ENCODE measurements at places on chromosomes 4 and X.

GRCh38 chrX:96372313-96373046 lies 312.2 kb upstream of the DIAPH2 start:
- peak; percentile 41 for DNase-seq

DNA sequence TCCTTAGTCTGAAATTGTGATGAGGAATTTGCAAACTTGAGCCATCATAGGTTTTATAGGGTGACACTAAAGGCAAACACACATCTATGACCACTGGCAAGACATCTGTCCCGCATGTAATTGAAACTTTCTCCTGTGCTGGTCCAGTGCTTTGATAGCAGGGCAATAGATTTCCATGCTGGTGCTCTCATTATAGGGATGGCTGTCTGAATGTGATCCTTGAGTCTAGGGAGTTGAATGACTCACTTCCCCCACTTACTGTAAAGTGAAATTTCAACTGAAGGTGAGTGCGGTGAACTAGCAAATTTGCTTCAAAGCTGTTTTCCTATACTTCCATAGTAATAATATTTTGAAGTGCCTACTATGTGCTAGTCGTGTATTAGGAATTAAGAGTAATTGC lies 1630.0 kb downstream of the STIM2 start:
- no peak for DNase-seq

GRCh38 chr4:80781431-80781830 lies 249.1 kb upstream of the BMP3 start:
- DNase-seq = no peak

GRCh38 chr4:23932186-23932585 lies 42.3 kb upstream of the PPARGC1A start:
- DNase-seq = no peak

GRCh38 chrX:56762220-56762619 lies 33.2 kb downstream of the NBDY start:
- no peak for DNase-seq

- DNase-seq = peak; percentile 91
Measured at GRCh38 chr4:110622841-110623717, at the start of gene PITX2. Gene PITX2, minus strand, starts transcription at chr4:110623077. Its CDS starts 617 bp downstream, at chr4:110622460.

DNA sequence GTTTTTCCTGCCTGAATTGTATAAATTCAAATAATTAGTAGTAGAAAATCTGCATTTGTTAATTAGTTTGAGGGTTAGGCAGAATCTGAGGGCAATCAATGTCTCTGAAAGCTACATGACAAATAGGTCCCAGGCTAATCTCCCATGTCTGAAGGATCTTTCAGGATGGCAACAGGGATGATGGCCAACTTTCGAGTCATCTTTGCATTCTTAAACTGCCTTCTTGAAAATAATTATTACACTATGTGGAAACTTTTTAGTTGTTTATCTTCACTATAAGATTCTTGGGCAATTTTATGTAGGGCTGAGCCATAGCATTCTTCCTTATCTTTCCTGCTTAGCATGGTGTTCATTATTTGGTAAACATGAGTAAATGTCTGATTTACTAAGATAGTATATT lies 490.3 kb upstream of the EPHA5 start:
- peak; percentile 16 for DNase-seq

DNA sequence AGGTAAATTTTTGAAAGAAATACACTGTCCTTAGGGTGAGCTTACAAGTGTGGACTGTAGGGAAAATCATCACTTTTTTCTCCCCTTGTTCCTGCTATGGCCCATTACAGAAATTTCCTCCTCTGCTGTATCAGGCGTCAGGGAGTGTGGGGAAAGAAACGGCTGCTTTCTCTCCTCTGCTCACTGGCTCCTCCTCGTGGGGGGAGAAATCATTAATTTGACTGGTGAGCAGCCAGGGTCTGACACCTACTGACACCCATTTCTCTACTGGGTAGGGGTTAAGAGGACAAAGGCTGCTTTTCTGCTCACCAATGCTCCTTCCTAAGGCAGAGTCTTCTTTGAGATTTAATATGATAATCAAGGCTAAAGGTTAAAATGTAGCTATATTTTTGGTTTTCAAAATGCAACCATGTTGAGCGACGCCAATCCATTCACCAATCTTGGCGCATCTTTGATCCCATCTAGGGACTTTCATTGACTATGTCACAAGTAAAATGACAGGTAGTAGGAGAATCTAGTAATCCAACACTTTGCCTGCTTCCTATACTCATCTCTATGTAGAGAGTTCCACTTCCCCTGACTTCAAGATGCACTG lies 25.1 kb downstream of the SETD7 start:
- DNase-seq = no peak

DNA sequence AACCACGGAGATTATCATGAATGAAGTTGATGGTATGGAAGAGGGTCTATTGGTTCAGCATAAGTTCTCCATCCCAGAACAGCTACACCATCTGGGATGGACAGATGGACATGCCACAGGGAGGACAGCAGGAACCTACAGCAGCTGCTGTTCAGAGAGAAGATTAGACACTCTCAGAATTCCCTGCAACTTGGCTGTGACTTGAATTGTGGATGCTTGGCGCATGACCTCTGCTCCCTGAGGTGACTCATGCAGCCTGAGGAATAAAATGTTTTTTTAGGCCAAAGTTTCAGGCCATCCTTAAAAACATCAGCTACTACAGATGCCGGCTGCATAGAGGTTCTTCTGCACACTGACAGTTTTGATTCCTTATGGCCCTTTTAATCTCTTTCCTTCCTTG lies 97.3 kb downstream of the RS1 start:
- peak; percentile 56 for DNase-seq

DNA sequence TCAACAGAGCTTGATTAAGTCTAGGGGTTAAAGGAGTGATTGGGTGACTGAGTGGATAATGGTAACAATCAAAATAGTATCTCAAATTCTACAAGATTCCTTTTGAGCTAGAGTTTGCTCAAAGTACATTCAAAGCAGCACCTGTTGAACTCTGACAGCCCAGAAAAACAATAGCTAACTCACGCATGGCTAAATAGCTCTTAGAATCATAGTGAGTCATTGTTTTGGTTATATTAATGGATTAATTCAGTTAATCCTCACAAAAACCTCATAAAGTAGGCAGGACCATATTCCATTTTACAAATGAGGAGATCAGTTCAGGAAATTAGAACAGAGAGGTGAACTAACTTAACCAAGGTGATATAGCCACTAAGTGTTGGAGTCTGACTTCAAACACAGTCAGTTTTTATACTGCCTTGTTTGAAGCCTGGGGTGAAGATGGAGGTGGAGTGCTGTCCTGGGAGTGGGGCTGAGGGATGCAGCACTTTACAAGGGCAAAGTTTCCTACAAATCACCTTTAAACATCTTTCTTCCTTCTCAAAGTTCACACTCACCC lies 35.9 kb upstream of the PPM1K start:
- no peak for DNase-seq

- DNase-seq = no peak
Measured at GRCh38 chr4:336099-336892, 1.3 kb upstream of the ZNF141 start.

- DNase-seq = no peak
Measured at GRCh38 chrX:124030520-124030919, 69.0 kb downstream of the STAG2 start.

DNA sequence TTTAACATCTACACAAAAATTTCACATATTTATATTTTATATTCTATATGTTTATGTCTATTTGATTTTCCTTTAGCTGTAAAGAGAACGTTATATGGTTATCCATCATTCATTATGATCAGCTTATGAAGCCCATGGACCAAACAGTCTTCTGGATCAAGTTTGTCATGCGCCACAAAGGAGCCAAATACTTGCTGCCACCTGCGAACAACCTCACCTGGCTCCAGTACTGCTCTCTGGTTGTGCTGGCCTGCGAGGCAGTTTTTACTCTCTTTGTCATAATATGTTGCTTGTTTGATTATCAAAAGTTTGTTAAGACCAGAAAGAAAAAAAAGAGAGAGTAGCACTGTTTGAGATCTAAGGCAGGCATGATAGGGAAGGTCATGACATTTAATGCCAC lies 38.2 kb downstream of the UGT2B7 start:
- DNase-seq = no peak

DNA sequence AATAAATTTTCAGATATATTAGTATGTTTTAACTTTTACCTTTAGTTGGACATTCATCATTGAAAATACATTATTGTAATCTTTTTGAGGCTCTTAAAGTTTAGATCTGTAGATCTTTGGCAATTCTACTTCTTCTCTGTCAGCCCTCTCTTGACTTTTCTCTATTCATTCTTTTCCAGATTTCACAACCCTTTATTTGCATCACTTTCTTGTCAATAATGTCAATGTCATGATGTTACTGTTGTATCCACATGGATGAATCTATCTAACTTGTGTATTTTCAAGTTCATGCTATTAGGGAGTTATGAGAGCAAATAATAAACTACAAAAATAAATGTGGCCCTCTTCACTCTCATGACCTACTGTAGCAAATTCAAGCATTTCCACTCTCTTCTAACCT lies 23.0 kb upstream of the HPGD start:
- DNase-seq = no peak

DNA sequence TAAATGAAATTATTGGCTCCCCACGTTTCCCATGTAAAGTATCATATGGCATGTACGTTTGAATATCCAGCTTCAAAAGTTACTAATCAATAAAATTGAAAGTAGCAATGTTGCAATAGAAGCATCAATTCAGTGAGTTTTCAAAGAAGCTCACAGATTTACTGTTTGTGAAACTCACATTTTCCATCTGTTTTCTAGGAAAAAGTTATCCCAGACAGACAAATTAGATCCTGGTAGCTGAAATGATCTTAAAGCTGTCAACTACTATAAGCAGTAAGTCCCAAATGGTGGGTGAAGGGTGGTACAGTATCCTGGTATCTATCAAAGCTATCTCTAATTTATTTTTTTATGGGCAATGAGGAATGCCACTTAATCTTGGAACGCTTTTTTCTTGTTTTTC lies 60.7 kb upstream of the MXRA5 start:
- DNase-seq = no peak

DNA sequence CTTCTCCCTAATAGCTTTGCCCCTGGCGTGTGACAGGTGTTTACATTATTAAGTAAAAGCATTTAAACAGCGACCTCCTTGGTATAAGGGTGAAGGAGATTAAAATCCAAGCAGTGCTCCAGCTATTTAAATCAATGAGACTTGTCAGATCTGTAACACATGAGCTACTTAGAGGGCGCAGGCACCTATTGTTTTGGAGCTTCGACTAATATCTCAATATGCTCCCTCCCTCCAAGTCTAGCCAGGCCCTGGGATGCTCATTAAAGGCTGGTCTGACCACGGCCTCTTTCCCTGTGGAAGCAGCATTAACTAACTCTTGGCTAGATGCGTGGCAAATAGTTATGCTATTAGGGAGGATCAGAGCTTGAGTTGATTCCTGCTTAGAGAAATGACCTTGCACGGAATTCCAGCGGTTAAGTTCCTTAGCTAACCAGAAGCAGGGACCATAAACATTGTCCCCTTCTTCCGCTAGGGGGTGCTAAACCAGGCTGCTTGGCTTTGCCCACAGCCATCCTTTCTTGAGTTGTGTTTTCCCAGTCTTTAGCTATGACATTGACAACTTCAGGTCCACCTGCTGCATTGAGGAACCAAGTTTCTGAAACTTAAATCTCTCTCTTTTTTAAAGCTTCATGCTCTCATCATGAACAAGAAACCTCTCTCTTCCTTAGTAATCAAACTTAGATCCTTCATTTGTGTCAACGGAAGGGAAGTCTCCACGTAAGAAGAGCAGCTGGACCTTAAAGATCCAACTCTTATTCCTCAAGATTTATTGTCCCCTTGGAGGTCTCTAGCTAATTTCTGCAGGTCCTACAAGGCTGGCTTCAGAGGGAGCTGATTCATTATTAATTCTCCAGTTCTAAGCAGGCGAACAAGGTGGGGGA lies 80.7 kb upstream of the IGFBP7 start:
- no peak for DNase-seq

- DNase-seq = no peak
Measured at GRCh38 chr4:75009138-75009537, 76.2 kb downstream of the PARM1 start.

DNA sequence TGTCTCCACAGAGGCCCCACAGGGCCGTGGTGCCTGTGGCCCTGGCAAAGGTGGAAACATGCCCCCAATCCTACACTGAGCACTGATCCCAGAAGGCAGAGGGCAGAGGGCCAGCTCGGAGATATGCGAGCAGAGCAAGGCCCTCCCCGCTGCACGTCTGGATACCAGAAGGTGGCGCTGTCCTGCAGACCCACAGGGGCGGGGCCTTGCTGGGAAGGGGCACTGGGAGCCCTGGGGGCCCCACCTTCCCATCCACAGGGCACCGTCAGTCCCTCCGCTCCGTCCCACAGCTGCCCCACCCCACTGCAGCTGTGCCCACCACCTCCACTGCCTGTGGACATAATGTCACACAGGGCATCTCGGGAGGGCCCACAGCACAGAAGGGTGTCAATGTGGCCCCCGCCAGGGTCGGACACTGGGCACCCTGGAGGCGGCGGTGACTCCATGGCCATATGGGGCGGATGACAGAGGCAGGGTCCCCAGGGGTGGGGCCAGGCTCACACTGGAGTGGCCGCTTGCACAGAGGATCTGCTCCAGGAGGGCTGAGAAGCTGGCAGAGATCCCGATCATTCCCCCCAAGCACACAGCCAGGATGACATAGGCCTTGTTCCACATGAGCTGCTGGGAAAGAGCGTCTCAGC lies 4.8 kb downstream of the SLC49A3 start:
- peak; percentile 25 for DNase-seq

DNA sequence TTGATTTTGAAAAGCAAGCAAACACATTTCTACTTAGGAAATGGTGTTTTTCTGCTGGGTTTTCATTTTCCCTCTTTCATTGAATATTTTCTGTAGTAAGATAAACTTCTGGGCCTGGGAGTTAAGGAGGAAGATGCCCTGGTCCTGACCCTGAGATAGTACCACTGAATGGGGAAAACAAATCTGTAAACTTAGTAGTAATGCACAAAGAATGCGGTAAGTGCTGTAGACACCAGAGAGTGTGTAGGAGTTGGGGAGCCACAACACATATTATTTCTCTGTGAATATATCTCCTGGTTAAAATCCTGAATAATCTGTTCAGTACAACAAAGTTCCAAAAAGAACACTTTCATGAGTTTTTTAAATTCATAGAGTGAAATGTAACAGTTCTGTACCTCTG lies 178.3 kb downstream of the MAPK10 start:
- no peak for DNase-seq

GRCh38 chrX:69603566-69604194 lies 12.2 kb upstream of the EDA start:
- DNase-seq = no peak

GRCh38 chr4:169940460-169940859 lies 85.7 kb downstream of the MFAP3L start:
- DNase-seq = no peak

DNA sequence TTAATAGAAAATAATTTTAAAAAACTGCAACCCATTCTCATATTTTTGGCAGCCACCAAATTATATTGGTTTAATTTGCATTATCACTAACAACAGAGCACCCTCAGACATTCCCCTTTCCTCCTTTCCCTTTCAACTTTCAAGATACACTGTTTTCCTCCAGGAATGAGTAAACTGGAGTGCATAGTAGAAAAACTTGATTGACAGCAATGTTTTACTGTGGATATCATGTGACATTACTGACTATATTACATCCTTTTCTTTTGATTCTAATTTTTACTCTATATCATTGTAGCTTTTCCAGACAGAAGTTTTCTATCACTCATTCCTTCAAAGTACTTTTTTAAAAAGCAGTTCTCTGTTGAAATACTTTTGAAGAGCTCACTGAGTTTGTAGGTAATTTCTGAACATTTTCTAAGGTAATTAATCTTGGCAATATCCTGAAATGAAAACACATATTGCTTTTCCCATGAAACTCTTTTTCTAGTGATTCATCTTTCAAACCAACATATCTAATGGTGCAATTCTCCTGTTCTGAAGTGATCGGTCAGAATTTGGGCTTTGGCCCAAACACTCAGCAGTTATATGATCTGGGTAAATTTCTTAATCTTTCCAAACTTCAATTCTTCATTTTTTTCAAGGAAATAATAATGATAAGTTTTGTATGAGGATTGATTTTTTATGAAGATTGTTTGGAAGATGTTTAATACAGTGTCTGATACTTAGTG lies 920.4 kb upstream of the EPHA5 start:
- peak; percentile 83 for DNase-seq

All from stromal cell of bone marrow (primary cell).